GM23248 (cell line): ENCODE measurements at places on chromosomes 5 and 9. TPM values are rescaled to one million over a fixed set of nuclear protein-coding genes. Genes with fewer than 3 reads are reported as not detected.

The RABL6 gene
- 74.4 and 81.1 TPM in 2 replicates for total RNA-seq

The WDR38 gene
- not detected in 2 replicates for total RNA-seq

The EGFLAM gene
- not detected in 2 replicates for total RNA-seq

The PCDHA2 gene
- total RNA-seq, result not detected in 2 replicates

The PCAT7 gene
- not detected in 2 replicates for total RNA-seq

The TTLL11 gene
- 6.3 and 6.4 TPM in 2 replicates for total RNA-seq

The PGM5 gene
- 0.11 TPM in 1 of 2 replicates, not detected in the other for total RNA-seq

The PDCD1LG2 gene
- 34.7 and 36.8 TPM in 2 replicates for total RNA-seq

The PCDHB7 gene
- 0.65 and 0.89 TPM in 2 replicates for total RNA-seq

The EIF4E1B gene
- total RNA-seq, result not detected in 2 replicates

The OR1L8 gene
- 0.22 TPM in 1 of 2 replicates, not detected in the other for total RNA-seq

The CBY3 gene
- not detected in 2 replicates for total RNA-seq

The PRKACG gene
- not detected in 2 replicates for total RNA-seq

The TYRP1 gene
- not detected in 2 replicates for total RNA-seq

The CCL21 gene
- not detected in 2 replicates for total RNA-seq

The TAF1L gene
- total RNA-seq, result not detected in 2 replicates

The SCGB3A2 gene
- not detected in 2 replicates for total RNA-seq

The FIBCD1 gene
- total RNA-seq, result 20.2 and 20.9 TPM in 2 replicates

The OCLN gene
- 0.76 and 1.7 TPM in 2 replicates for total RNA-seq

The TXNDC8 gene
- not detected in 2 replicates for total RNA-seq

The PIP5K1B gene
- not detected in 2 replicates for total RNA-seq

The GNAQ gene
- 32.7 and 41.0 TPM in 2 replicates for total RNA-seq

The PCDHAC2 gene
- not detected in 2 replicates for total RNA-seq

The EDIL3 gene
- total RNA-seq, result 16.3 and 24.1 TPM in 2 replicates

The N4BP3 gene
- total RNA-seq, result 0.32 and 0.38 TPM in 2 replicates

The TLR4 gene
- total RNA-seq, result 11.9 and 13.8 TPM in 2 replicates

The SLC34A3 gene
- not detected in 2 replicates for total RNA-seq

The GPR151 gene
- total RNA-seq, result not detected in 2 replicates

The NRG2 gene
- total RNA-seq, result not detected in 2 replicates

The FBXL7 gene
- total RNA-seq, result 7.5 and 8.7 TPM in 2 replicates

The AQP3 gene
- not detected in 2 replicates for total RNA-seq

The C9 gene
- total RNA-seq, result not detected in 2 replicates

The AFF4 gene
- 47.3 and 51.9 TPM in 2 replicates for total RNA-seq
